ENCODE measurements at places on chromosomes 1 and 21.

GRCh38 chr1:1373815-1374588 is 1.0 kb downstream of the AURKAIP1 start:
- no peak for DNase-seq

- no peak for DNase-seq
These were observed 23.7 kb upstream of the ACTL8 start for GRCh38 chr1:17731460-17731859.

- DNase-seq = no peak
These were observed 228.3 kb upstream of the DEPDC1 start for GRCh38 chr1:68725001-68725752.

GRCh38 chr1:116150368-116150767 is 39.2 kb downstream of the MAB21L3 start:
- no peak for DNase-seq

DNA sequence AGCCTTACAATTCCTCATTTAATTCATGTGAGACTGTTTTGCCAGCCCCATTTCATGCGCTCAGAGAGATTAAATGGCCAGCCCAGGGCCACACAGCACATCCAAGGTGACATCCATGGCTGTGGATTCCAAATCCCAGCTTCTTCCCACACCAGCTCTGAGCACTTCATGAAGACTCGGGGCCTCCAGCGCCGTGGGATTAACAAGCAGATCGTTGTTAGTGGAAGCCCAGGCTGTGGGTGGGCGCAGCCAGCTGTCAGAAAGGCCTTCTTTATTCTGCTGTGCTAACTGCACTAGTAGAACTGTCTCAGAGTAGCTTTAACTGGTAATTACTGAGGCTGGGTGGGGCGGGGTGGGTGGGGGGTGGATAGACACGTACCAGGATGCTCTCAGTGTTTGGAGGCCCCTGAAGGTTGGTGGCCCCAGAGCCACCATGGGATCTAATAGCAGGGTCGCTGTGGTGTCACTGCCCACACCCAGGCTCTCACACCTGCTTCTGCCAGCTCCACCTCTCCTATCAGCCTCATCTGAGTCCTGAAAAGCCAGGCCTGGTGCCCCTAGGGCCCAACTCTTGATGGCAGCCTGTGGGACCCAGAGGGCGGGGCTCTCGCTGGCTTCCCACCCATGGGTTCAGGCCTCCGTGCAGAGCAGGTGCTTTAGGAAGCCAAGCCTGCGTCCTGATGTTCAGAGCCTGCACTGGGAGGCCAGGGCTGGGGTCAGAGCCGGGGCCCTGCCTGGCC is 3.4 kb downstream of the BMP8A start:
- DNase-seq = no peak

DNA sequence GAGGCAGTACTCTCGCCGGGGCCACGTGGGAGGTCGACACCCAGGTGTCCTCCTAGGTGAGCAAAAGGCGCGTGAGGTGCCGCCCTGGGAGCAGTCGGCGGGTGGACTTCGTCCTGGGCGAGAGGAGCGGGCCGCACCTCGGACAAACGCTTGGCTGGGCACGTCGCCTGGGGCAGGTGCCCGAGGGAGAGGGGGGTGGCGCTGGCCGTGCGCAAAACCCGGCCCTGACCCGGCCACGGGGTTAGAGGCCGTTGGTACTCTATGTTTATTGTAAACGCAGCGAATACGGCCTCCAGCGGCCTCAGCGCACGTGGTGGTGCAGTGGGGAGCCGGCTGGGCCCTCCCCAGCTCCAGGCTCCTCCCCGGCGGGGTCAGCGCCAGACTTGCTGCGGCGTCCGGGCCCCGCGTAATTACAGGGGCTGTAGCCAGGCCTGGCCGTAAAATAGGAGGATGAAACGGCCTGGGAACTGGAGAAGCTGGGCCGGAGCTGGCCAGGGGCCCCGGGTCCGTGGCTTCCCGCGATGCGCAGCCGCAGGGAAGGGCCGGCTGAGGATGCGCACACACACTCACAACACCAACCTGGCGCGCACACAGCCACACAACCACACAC is 1.6 kb upstream of the EFNA1 start:
- no peak for DNase-seq

- DNase-seq = no peak
These were observed 173.3 kb upstream of the FOXD3 start for GRCh38 chr1:63148825-63149645.

GRCh38 chr1:197976368-197976767 is 59.2 kb downstream of the LHX9 start:
- no peak for DNase-seq

DNA sequence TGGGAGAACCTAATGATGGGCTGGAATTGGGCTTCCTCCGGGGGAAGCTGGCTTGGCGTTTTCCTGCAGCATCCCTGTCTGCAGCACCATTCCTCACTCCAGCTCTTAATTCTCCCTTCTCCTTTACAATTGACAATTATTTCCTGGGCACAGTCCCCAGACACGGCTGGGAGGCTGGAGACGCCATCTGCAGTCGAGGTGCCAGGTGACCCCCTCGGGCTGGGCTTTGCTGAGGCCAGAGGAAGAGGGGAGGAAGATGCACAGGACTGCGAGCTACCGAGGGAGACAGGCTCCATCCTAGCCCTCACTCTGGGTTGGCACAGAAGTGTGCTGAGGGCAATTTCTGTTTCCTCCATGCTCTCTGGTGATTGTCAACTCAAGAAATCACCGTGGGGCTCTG is 453.8 kb downstream of the PTPRU start:
- DNase-seq = no peak

GRCh38 chr21:36792505-36792967 is 93.6 kb downstream of the SIM2 start:
- no peak for DNase-seq

DNA sequence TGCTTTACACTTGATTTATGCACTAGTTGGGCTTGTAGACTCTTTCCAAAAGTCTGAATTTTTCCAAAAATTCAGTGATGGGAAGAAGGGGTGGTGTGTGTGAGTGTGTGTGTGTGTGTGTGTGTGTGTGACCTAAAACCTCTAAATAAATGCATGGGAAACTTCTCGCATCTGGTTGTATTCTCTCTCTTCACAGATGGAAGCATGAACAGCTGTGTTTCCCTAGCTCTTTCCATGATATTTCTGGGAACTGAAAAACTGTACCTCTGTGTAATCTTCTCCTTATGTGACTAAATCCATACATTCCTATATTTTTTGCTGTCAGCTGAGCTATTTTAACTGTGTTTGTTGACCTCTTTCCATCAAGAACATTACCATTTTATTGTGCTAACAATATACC is 26.2 kb upstream of the CYYR1 start:
- DNase-seq = no peak

- no peak for DNase-seq
These were observed 107.9 kb downstream of the USP25 start for GRCh38 chr21:15837645-15838044.

GRCh38 chr1:43600033-43601020 is 49.6 kb upstream of the KDM4A start:
- no peak for DNase-seq

- no peak for DNase-seq
These were observed 2.7 kb upstream of the STX12 start for GRCh38 chr1:27770293-27770830.

GRCh38 chr1:172246521-172247390 is 173.7 kb upstream of the C1orf105 start:
- DNase-seq = no peak

- DNase-seq = no peak
These were observed 143.8 kb downstream of the CASZ1 start for GRCh38 chr1:10652626-10653025.

- no peak for DNase-seq
These were observed 36.1 kb downstream of the BEND5 start for GRCh38 chr1:48740621-48741020.

GRCh38 chr1:94383966-94384408 is 34.2 kb upstream of the ABCD3 start:
- no peak for DNase-seq

- DNase-seq = no peak
These were observed at the start of gene C1QB for GRCh38 chr1:22652881-22653316. C1QB (plus strand) TSS chr1:22653236; CDS start chr1:22659463, 6,227 bp downstream.

DNA sequence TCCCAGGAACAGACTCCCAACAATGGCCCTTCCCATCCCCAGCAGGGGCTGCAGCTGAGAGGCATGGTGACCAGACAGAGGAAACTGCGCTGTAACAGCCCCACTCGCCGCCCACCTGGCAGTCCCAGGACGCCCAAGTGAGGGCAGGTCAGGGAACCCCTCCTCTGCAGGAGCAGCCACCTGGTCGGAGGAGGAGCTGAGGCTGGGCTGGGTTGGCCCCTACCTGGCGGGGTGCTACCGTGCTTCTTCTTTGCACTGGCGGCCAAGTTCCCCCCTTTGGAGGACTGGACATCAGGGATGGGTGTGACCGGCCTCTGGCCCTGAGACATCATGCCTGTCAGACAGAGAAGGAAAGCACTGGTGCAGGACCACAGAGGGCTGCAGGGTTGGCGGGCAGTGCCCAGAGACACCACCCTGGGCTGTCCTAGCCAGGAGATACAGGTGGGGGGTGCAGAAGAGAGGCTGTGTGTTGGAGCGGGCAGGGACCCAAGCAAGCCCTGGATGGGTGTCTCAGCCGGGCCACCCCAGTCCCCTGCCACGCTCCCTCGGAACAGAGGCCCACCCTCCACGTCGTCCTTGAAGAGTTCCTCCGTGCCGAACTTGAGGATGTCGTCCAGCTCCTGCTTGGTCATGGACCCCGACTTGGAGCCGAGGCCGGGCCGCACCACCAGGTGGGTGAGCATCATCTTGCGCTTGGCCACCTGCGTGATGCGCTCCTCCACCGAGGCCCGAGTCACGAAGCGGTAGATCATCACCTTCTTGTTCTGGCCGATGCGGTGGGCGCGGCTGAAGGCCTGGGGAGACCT is 51.6 kb downstream of the CHD5 start:
- DNase-seq = no peak

- DNase-seq = no peak
These were observed 554 bp upstream of the SLC39A1 start for GRCh38 chr1:153963850-153964331.

GRCh38 chr1:167455786-167456446 is 62.4 kb downstream of the CD247 start:
- DNase-seq = no peak

- no peak for DNase-seq
These were observed 206.3 kb upstream of the B3GALT2 start for GRCh38 chr1:193392686-193393085.

- DNase-seq = no peak
These were observed 90.7 kb upstream of the WLS start for GRCh38 chr1:68322837-68323687.

DNA sequence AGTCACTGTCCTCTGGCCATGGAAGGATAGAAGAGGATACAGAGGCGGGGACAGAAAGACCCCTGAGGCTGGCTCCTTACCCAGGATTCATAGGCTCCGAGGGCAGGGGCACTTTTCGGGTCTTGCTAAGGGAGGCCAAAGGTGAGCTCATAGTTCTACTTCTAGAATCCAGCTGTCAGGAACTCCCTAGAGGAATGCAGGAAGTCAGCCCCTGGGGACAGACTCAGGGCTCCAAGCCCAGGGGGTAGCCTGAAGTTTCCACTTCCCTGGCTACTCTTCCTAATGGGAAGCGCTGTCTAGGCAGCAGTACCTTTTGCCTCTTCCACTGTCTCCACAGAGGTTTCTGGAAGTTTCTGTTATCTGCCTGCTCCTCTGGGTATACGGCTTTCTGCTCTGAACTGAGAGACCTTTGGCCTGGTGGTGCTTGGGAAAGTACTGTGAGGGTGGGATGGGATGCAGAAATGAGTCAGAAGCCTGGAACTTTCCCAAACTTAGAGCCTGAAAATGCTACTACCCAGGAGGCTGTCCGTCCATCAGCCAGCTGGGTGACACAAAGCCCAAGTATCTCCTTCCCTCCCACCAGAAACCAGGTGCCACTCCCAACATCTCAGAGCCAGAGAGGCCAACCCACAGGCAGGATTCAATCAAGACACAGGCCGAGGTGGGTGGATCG is 3.6 kb downstream of the UBXN11 start:
- no peak for DNase-seq

DNA sequence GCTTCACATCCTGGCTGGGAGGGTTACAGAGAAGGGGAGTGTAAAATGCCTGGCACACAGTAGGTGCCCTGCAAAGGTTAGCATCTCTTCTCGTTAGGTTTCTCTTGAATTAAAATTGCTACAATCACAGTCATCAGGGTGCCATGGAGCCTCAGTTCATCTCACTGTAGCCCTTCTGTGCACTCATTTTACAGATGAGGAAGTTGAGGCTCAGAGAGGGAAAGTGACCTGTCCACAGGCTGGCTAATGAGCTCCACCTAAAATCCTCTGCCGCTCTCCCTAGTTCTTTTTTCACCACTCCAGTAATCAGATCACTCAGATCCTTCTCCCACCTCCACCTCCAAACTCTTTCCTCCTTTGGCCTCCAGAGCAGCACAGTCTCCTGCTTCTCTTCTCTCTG is 13.5 kb upstream of the AHDC1 start:
- DNase-seq = no peak

- no peak for DNase-seq
These were observed 137.5 kb downstream of the TOMM20 start for GRCh38 chr1:234990874-234991801.

GRCh38 chr1:85208488-85208887 is 7.7 kb upstream of the SYDE2 start:
- DNase-seq = no peak
